Dermis lymphatic vessel endothelial cell (primary cell): ENCODE measurements at places on chromosomes 7 and 10. TPM values are rescaled to one million over a fixed set of nuclear protein-coding genes. Genes with fewer than 3 reads are reported as not detected.

Gene PROSER2
- total RNA-seq = 4.0 and 8.0 TPM in 2 replicates

Gene METTL27
- total RNA-seq = 4.4 and 6.2 TPM in 2 replicates

Gene WDFY4
- total RNA-seq = 0.11 TPM in 1 of 2 replicates, not detected in the other

Gene STEAP2
- total RNA-seq = 0.22 and 0.52 TPM in 2 replicates

Gene EBLN1
- total RNA-seq = not detected in 2 replicates

Gene FZD1
- 2.1 and 3.3 TPM in 2 replicates for total RNA-seq

Gene AZGP1
- not detected in 2 replicates for total RNA-seq

Gene ARL3
- total RNA-seq = 3.8 and 5.3 TPM in 2 replicates

Gene SOSTDC1
- total RNA-seq = not detected in 2 replicates

Gene GNAT3
- not detected in 2 replicates for total RNA-seq

Gene ATOH7
- not detected in 2 replicates for total RNA-seq

Gene HOXA9
- 2.6 and 3.8 TPM in 2 replicates for total RNA-seq

Gene ZNF679
- total RNA-seq = not detected in 2 replicates

Gene HKDC1
- under 0.01 and 0.11 TPM in 2 replicates for total RNA-seq

Gene LLCFC1
- total RNA-seq = not detected in 2 replicates

Gene TMEM130
- total RNA-seq = not detected in 2 replicates

Gene CRPPA
- total RNA-seq = 1.8 and 1.9 TPM in 2 replicates

Gene HTR5A
- not detected in 2 replicates for total RNA-seq

Gene KCP
- not detected in 2 replicates for total RNA-seq

Gene NYAP1
- 1.6 and 2.3 TPM in 2 replicates for total RNA-seq

Gene FAM25A
- total RNA-seq = not detected in 2 replicates

Gene CHCHD1
- total RNA-seq = 22.6 and 28.7 TPM in 2 replicates
